Colonic mucosa (tissue), 4 donors: ENCODE measurements at places on chromosomes 12 and 14. TPM values are rescaled to one million over a fixed set of nuclear protein-coding genes. Genes with fewer than 3 reads are reported as not detected.

DNA sequence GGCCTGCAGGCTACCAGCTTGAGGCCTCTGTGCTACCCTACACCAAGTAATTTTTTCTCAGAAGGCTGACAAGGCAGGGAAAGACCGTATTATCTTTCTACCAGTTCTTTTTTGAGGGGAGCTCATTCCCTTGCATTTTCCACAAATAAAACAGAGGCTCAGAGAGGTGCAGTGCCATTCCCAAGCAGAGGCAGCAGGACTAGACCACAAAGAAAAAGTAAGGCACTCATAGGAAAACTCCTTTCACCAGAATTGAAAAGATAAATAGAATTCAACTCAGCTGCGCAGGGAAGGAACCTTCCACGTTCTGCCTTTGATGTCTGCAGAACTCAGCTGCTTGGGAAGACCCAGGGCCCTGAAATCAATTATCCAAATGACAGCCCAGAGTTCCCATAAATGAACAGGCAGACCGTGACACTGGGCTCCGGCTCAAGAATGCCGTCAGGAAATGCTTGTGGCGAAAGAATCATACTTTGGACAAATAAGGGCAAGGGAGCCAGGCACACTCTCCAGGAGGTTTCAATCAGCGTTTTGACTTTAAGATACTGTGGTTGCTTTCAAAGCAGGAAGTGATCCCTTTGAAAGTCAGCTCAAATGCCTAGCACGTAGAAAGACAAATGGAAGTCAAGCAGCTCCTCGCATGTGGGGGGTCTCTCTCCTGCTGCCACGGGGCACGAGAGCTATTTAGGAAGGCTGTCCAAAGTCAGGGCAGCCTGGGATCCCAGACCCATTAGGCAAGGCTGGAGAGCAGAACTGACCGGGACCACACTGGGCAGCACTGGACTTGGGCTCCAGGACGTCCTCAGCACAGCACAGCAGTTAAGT is 14.0 kb downstream of the KCTD10 start:
- peak; percentile 64 for DNase-seq

DNA sequence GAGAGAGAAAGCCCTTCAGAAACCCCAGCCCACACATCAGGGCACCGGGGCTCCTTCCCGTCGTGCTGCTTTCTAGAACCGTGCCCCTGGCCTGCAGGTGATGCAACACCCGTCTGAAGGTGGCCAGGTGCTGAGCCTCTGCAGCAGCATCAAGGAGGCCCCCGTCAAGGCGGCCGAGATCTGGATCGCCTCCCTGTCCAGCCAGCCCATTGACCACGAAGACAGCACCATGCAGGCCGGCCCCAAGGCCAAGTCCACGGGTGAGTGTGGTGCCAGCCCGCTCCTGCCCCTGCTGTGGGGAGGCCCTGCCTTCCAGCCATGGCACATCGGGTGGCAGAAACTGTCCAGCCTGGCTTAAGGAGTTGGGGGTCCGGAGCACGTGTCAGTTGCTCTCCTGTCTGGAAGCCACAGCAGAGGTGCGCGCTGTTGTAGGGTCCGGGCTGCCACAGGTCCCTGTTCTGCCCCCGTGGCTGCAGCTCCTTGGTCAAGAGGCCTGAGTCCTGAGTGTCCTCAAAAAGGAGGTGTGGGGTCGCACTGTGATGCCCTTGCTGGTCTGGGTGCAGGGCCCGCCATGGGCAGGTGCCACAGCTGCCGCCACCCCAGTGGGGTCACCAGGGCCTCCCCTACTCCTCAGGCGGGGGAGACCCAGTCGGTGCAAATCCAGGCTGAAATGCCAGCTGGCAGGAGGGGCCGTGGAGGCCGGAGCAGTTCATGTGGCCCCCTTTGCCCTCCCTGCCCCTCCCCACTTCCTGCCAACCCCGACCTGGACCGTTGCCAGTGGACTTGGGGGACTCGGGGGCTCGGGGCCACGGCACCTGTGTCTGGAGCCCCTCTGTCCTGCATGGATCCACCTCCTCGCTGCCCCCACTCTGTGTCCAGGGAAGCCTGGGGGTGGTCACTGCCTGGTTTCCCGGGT is 31.0 kb upstream of the TEX22 start:
- DNase-seq = no peak

GRCh38 chr14:95198320-95198719 is 41.0 kb upstream of the DICER1 start:
- DNase-seq = no peak

Gene ARHGEF25
- total RNA-seq = 2.4 TPM

GRCh38 chr12:54390668-54391551 is 6.4 kb upstream of the ZNF385A start:
- DNase-seq = no peak

DNA sequence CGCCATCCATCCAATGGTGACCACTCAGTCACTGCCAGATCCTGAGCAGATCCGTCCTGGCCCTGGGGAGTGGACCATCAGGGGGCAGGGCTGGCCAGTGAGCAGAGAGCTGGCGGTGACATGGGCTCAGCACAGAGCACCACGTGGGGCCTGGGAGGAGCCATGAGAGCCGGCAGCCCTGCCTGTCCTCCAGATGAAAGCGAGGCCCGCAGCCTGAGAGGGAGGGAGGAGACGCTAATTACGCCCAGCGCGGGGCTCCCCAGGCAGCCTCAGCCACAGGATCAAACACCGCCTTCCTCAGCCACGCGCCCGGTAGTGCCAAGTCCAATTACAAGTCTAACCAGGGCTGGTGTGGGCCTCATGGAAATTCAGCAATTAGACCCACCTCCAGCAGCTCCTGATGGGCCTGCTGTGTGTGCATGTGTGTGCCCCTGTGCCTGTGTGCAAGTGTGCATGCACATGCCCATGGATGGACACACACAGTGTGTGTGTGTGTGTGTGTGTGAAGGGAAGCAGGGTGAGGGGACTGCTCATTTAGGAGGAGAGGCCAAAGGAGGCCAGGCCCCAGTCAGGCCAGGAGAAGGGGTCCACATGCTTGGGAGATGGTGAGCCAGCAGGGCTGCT is 68.0 kb downstream of the KIF26A start:
- peak; percentile 79 for DNase-seq

DNA sequence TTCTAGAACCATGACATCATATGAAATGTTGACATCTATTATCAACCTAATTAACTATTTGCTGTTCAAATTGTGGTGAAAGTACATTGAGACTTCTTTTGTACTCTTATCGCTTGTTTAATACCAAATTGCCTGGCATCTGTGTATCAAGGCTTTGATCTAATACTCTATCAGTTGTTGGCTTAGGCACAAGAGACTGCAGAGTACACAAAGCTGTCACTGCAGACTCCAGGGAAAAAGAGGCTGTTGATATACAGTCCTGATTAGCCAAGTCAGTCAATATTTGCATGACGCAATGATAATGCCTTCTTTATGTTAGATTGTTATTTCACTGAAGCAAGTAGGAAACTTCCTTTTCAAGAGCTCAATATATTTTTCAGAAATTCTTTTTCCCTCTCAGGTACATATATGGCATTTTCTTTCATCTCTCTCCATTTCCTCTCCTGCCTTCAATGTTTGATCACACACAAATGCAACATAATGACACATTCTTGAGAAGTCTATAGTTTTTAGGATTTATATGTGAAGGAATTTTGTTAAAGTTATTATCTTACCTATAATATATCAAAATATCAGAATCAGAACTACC is 32.3 kb upstream of the PTCSC3 start:
- DNase-seq = peak; percentile 28

- DNase-seq = peak; percentile 13
Measured at GRCh38 chr14:50379563-50379962, 17.1 kb downstream of the CDKL1 start.

GRCh38 chr14:22995889-22996625 is 13.7 kb upstream of the AJUBA start:
- DNase-seq = no peak

- peak; percentile 53 for DNase-seq
Measured at GRCh38 chr14:31206536-31207286, 882 bp downstream of the HECTD1 start.

DNA sequence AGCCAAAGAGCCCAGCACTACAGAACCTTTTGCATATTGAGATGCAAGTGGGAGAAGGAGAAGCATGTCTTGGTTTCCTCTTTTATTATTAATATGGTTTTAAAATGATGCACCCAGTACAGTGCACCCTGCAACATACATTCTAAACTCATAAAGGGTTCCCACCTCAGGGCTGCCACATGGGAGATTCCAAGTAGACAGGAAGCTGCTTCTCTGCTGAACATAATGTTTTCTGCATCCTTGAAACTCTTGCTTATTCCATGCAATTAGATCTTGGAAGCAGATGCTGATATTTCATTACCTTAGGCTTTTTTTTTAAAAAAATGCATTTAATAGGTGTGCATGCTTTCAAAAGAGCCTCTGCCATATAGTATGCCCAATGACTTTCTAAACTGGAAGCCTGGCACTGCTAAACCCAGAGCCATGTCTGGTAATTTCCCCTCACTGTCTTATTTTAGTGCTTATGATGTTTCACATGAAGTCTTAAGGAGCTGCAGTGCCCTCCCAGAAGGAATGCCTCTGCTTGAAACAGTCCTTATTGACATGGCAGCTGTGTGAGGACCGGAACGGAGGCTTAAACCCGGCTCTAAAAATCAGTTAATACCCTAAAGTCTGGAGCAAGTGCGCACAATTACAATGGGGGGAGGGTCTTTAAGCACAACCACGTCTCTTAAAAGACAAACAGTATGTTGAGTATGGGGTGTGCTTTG is 2.0 kb upstream of the SIX1 start:
- no peak for DNase-seq

DNA sequence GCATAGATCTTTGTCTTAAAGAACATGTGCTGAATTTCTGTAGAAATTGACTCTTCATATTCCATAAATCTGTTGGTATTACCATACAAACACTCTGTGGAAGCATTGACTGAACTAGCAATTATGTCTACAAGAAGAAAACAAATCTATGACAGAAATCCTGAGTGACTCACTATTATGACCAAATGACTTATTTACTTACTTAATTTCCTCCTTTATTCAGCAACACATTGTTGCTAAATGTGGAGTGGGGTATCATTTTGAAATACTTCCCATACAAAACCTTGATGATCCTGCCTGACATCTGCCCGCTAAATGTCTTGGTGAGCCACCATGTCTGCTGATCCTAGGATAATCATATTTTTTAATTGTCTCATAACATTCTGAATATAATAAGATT is 99.1 kb upstream of the SLCO1C1 start:
- DNase-seq = no peak

DNA sequence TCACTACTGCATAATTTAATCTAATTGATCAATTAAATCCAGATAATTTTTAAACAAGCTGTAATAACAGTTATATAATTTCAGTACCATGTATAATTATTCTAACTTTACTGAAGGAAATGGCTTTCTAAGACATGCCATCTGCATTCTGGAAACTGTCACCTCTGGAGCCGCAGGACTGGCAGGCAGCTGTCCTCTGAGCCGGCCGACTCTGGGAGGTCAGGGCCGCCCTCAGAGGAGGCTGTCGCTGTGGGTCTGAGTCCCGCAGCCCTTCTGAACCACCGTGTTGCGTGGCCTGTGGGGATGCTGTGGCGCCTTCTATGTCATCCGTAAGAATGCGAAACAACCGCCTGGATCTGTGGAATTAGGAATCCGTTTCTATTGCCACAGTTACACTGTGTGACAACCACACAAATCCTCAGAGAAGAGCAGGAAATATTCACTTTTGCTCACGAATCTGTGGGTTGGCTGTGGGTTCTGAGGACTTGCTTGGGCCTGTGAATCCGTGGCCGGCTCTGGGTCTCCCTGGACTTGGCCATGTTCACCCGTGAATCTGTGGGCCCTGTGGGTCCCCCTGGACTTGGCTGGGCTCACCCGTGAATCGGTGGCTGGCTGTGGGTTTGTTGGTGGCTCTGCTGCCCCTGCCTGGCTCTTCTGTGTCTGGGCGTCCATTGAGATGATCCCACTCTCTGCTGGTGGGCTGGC is 17.2 kb upstream of the GALNT9 start:
- no peak for DNase-seq

- no peak for DNase-seq
Measured at GRCh38 chr12:51076236-51076930, 7.0 kb downstream of the CSRNP2 start.
